Lung (tissue), 17 donors: ENCODE measurements at places on chromosomes 3 and 15.

DNA sequence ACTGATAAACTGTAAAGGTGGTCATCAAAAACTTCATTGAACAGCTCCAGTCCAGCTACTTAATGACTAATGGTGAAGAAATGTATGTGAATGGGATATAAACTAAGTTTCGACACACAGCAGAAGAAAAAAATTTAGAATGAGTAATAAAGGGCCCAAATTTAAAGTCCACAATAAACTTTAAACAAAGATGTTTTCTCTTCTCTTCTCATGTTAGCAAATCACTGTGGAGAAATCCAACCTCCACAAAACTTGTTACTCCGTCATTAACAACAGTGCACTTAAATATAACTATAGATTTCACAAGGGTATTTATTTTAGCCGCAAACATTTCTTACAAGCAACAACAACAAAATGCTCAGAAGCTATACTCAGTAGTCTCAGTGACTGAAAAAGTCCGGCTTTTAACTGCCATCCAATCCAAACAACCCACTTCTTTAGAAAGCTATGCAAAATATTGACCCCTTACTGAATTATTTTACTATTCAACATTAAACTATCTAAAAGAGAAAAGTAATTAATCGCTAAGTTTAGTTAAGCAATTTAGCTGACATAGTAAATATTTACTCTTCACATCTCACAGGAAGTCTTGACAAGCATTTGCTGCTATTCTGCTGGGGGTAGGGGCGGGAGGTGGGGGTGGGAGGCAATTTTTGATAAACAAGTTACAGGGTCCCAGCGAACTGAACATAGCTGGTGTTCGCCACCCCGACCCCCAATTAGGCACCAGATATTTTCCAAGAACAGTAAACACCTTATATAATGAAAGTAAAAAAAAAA, 2.4 kb downstream of the IGF2BP2 start:
- DNase-seq: peak; percentile 71

- no peak for DNase-seq
Measured at GRCh38 chr3:152149832-152150231, 118.9 kb upstream of the MBNL1 start.

DNA sequence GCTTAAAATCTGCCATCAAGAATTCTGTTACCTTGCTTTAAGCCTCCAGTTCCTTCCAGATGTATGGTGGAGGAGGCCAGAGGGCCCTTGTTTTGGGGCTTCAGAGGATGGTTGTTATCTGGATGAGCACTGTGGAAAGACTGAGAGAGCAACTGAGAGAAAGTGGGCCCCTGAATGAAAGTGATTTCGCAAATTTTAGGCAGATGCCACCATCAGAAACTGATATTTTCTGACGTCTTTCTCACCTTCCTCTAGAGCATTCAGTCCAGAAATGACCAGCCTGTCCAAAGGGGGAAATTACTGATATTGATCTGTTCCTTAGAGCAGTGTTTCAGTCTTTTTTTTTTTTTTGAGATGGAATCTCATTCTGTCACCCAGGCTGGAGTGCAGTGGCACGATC, 13.4 kb downstream of the B3GNT5 start:
- DNase-seq: no peak

- DNase-seq: no peak
Measured at GRCh38 chr3:138467931-138468330, 33.5 kb downstream of the ESYT3 start.

GRCh38 chr3:72768481-72768880, 79.8 kb downstream of the SHQ1 start:
- no peak for DNase-seq

DNA sequence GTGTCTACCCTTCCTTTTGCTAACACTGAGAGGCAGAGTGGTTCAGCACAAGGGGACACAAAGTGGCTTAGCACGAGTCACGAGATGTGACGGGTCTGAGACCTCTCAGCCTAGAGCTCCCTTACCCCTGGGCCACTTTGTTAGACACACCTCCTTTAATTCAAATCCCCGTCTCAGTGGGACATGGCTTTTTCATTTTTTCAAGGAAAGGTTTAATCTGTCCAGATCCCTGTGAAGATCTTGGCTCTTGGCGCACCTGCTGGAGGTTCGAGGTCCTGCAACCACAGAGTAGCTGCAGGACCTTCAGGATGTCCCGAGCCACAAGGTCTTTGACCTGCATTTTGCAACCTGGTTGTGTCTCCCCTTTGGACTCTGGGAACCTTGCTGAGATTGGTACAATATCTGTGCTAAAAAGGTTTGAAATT, 52.0 kb downstream of the LPP start:
- no peak for DNase-seq

GRCh38 chr15:98856532-98856907, 151.1 kb downstream of the PGPEP1L start:
- DNase-seq: no peak

DNA sequence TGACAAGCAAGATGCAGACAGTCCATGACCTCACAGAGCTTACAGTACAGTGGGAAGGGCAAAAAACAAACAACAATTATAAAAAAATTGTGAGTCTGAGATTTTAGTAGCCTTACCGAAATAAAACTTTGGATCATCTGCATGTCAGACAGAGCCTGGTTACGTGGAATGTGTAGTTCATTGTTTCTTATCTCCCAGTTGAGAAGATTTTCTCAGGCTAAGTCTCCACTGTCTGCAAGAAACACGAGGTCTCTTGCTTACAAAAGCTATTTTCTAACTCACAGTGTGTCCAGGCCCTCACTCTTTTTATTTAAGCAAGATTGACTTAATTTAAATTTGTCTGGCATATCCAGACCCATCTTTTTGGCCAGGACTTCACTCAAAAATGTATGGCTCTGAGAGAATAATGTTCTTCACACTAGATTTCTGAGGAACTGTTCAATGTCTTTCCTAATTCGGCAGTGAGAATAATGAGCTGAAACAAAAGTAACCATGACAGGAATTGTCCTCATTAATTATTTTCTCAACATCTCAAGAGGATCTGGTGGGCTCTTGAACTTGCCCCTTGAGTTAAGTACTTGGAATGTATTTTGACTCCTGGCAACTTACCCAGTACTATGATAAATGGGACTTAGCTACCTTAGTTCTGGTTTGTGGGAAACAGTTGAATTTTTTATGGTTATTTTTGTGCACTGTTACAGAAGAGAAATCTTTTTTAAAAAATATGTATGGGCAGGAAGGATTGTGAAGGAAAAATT, 265.1 kb upstream of the COL8A1 start:
- peak; percentile 13 for DNase-seq

GRCh38 chr3:156174229-156174847, 54.0 kb downstream of the KCNAB1 start:
- DNase-seq: peak; percentile 54

DNA sequence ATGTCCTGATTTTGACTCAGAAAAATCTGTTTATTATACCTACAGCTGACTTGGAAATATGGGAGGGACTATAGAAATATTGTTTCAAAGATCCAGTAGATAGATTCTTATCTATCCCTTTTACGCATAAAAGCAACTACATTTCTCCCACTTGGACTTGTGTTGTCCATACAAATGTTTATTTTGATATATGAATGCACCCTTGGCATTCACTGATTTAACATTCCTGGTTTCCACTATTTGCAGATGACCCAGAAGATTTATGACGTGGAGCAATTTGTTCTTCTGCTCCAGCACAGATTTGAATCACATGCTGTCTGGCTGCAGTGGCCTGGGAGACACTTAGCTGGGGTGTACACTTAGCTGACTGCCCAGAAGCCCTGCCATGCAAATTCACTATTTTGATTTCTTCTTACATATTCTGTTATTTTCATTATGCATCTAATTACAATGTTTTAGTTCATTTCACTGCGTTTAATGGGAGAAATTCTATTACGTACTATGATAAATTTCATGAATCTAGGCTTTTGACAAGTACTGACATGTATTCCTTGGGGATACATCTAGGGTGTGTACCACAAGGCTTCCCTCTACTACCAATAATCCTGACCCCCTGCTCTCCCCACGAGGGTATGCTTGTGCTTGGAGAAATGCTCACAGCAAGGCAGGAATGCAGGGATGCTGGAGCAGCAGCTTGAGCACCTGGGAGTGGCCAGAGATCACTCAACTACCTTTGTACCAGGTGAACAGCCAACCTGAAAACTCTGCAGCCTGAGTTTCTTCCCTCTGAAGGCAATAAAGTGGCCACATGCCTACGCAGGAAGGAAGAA, 223.6 kb upstream of the TBL1XR1 start:
- DNase-seq: no peak

DNA sequence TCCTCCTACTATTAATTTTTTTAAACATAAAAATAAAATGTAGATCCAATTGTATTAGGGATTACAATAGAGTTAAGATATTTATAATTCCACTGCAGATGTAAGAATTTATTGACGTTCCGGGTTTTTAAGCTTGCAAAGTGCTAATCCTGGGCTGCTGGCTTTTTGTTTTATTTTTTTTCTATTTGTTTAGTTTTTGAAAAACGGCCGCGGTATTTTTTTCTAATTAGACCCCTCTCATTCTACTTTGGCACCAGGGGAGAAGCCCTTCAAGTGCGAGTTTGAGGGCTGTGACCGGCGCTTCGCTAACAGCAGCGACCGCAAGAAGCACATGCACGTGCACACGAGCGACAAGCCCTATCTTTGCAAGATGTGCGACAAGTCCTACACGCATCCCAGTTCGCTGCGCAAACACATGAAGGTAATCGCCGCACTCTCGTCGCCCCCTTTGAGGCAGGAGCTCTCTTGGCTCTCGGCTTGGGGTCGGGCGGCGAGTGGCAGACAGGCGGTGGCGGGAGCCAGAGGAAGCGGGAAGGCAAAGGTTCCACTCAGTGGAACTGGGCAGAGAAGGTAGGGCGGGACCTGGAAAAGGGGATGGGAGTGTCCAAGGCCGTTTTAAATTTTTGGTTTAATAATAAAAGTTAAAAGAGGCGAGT, 3.2 kb downstream of the ZIC1 start:
- DNase-seq: no peak

DNA sequence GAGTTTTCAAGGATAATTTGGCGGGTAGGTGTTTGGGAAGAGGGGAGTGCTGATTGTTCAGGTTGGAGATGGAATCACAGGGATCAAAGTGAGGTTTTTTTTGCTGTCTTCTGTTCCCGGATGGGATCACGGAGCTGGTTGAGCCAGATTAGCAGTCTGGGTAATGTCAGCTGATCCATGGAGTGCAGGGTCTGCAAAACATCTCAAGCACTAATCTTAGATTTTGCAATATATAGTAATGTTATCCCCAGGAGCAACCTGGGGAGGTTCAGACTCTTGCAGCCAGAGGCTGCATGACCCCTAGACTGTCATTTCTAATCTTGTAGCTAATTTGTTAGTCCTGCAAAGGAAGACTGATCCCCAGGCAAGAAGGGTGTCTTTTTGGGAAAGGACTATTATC, 354.1 kb upstream of the SGO1 start:
- DNase-seq: no peak

DNA sequence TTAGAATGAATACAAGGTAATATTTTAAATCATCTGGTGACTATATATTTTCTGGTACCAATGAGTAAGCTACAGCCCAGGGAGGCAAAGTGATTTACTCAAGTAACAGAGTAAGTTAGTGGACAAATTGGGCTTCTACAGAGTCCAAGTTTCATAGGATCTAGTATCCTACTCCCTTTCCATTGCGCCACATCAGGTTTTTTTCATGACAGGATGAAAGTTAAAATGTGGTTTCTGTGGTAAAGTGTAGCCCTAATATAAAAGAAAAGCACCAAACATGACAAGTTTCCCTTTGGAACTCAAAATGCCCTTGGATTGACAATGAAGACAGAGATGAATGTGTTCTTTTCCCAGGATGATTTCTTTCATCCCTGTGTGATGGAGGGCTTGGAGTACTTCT, 350.8 kb upstream of the ZNF385D start:
- no peak for DNase-seq

GRCh38 chr15:101276501-101277037, 716 bp downstream of the SELENOS start:
- DNase-seq: no peak

GRCh38 chr3:173586166-173586565, 188.6 kb downstream of the NLGN1 start:
- DNase-seq: peak; percentile 15

- DNase-seq: no peak
Measured at GRCh38 chr15:69992348-69992747, 105.4 kb downstream of the TLE3 start.

DNA sequence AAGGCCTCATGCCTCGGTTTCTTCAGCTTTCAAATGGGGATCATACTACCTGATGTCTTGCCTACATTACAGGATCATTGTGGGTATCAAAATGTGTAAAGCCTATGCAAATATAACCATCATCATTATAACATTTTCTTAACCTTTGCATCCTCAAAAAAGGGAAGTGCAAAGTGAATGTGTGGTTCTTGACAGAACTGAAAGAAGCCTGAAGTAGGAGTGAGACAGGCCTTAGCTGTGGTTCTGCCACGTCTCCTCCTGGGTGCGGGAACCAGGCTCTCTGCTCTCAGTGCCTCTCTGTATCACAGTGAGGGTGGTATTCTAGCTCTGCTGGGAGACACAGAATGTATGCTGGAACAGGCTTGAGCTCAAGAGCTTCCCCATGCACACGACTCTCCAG, 316.9 kb upstream of the ICE2 start:
- no peak for DNase-seq

DNA sequence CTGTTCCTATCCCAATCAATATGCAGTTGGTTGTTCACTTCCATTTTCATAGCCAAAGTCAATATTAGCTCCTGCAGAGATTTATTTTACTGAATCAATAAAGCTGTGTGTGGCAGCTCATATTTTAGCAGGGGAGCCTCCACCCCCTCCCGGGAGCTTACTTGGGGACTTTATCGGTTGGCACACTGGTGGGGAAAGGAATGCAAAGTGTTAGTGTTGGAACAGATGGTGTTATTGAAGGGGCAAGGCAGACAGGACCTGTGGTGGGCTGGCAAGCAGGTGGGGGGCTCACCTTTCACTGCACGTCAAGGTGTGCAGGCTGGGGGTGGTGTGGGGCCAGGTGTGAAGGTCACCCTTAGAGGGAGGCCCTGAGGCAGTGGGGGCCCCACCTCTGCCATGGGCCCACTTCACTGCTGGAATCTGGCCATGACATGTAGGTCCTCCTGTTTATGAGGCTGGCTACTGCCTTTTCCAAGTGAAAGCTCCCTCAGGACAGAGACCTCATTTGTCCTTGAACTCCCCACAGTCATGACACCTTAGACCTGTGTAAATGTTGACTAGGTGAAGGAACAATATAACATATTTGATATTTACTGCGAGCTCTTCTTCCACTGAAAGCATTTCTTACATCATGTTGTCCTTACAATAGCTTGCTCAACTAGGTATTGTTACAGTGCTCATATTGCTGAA, 44.0 kb upstream of the SEC22A start:
- peak; percentile 59 for DNase-seq

DNA sequence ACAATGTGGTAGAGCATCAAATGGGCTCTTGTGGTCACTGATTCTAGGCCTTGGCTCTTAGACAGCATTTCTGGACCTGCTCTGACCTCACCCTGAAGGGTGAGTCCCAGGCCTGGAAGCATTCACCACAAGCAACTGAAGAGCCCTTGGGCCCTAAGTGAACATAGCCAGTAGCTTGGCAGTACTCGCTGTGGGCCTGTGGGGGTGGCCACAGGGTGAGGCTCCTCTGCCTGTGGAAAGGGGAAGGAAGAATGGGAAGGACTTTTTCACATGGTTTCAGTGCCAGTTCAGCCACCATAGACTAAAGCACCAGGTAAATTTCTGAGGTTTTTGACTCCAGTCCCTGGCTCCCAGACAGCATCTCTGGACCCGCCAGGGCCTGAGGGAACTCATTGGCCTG, 5.1 kb upstream of the ZSCAN2 start:
- no peak for DNase-seq

- DNase-seq: peak; percentile 97
Measured at GRCh38 chr3:118577055-118577777, 457.4 kb downstream of the IGSF11 start.

- no peak for DNase-seq
Measured at GRCh38 chr3:122612696-122613095, 35.2 kb downstream of the PARP15 start.
